Left forelimb (tissue), 1 donor: ENCODE measurements at places on chromosomes 13 and 19.

DNA sequence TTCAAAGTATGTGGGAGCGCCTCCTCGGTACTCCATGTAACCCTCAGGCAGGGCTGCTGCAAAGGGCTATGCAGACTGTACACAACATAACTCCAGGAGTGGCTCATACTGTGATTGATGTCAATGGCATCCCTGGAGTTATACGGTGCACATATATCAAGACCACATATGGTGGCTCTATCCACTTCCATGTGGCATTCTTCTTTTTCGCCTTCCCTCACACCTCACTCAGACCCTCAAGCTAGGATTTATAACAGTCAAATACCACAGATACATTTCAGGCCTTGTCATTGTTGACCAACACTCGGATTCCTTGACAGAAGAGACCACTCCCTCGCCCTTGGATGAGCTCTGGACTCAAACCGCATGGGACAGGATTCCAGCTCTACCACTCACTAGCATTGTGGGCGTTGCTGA lies 11.3 kb upstream of the UBL3 start:
- no peak for DNase-seq

GRCh38 chr13:98846521-98846920 lies 94.0 kb upstream of the SLC15A1 start:
- no peak for DNase-seq

GRCh38 chr19:6718111-6718740 lies 2.2 kb downstream of the C3 start:
- no peak for DNase-seq

- no peak for DNase-seq
Measured at GRCh38 chr13:48853728-48854102, 122.0 kb upstream of the FNDC3A start.

- no peak for DNase-seq
Measured at GRCh38 chr13:50285283-50285682, 270.0 kb downstream of the KCNRG start.

DNA sequence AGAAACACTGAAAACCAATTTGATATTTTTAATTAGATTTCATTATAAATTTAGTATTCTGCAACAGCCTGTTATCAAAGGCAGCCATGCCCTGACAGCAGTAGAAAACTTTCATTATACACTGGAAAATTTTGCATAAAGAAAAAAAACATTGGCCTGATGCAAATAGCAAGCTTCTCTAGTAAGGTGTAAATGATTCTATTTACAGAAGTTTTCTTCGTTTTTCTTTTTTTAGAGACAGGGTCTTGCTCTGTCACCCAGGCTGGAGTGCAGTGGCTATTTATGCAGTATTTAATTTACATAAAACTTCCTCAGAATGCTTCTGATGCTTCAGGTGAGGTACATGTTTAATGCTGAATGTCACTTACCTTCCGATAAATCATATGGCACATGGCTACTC lies 67.0 kb downstream of the ABCC4 start:
- no peak for DNase-seq

- DNase-seq: no peak
Measured at GRCh38 chr19:15328312-15328711, 4.0 kb downstream of the BRD4 start.
